Pancreas (tissue), 10 donors: ENCODE measurements at places on chromosomes 5 and 9.

GRCh38 chr5:157366741-157367674 is 93.0 kb upstream of the NIPAL4 start:
- DNase-seq, result no peak

DNA sequence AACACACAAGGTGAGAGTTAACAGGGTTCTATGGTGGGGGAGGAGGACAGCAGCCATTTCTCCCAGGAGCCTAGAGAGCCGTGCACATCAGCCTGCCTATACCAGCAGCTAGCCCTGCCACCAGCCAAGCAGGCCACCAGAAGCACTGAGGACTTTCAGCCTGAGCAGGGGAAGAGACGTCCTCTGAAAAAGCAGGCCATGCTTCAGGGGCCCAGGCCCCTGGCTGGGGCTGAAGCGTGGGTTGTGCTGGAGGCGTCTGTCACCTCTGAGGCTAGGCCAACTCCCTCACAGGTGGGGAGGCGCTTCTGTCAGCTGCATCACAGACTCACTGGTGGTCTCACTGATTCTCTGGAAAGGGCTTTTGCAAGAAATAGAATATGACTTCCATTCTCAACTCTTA is 16.3 kb downstream of the FSTL4 start:
- no peak for DNase-seq

DNA sequence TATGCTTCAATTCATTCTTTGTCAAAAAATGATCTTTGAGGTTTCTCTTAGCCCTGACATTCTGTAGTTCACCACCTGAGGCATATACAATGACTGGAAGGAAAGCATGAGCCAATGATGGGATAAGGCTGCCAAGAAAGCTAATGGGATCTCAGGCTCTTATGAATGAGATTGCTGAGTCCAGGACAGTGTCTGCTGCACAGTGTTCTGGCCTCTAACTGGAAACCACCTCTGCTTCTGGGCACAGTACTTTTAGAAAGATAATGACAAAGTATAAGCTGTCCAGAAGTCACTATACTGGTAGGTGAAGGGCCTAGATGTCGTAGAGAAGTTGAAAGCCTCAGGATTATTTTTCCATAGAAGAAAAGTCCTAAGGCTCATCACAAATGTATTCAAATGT is 69.1 kb upstream of the PAPPA start:
- DNase-seq, result no peak

DNA sequence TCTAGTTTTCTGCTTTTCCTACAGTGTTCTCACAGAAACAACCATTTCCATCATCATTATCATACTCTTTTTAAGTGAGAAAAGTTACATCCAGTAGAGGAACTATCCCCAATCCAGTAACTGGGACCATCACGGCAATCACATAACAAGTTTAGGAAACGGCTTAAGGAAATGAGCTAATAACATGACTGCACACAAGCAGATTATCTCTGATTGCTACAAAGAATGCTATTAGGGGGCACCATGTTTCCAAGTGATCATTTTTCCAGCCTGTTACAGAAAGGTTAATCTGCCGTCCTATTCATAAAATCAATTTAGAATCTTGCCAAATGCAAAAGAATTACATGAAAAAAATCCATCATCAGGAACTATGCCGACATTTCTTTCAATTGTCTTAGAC is 94.6 kb downstream of the EFNA5 start:
- no peak for DNase-seq

- DNase-seq, result no peak
Observed at GRCh38 chr9:131603199-131603598, 57.9 kb downstream of the PRRT1B start.

- no peak for DNase-seq
Observed at GRCh38 chr5:7396713-7397454, 946 bp downstream of the ADCY2 start.

GRCh38 chr5:93998951-93999455 is 257.6 kb upstream of the POU5F2 start:
- no peak for DNase-seq

DNA sequence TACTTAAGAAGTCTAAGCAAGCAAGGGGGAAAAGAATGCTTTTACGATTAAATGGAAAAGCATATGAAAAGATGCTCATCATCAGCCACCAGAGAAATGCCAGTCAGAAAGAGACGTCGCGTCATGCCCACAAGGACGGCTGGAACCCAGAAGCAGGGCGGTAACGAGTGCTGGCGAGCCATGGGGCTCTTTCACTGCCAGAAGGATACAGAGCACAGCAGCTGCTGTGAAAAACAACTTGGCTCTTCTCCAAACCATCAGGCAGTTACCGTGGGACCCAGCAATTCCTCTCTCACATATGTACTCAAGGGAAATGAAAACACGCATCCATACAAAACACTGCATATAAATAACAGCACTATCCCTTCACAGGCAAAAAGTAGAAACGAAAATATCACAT is 95.5 kb downstream of the CAMSAP1 start:
- DNase-seq, result no peak

DNA sequence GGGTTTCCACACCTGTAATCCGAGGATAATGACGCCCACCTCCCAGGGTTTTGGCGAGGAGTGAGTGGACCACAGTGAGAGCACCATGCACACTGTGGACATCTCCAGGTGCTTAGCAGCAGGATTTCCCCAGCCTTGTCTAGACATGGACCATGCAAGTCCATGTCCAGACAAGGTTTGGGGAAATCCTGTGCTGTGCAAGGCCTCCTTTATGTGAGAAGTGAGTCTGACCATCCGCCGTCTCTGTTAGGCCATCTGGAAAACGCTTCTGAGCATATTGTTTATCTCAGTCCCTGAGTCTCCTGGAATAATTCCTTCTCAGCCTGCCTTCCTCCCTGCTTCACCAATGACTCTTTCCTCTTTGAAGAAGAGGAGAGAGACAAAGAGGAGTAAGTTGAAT is 26.2 kb upstream of the TNFAIP8 start:
- DNase-seq, result no peak

- no peak for DNase-seq
Observed at GRCh38 chr9:129111528-129112151, 425 bp downstream of the PTPA start.

- no peak for DNase-seq
Observed at GRCh38 chr5:93588352-93589151, 5.5 kb downstream of the NR2F1 start.

DNA sequence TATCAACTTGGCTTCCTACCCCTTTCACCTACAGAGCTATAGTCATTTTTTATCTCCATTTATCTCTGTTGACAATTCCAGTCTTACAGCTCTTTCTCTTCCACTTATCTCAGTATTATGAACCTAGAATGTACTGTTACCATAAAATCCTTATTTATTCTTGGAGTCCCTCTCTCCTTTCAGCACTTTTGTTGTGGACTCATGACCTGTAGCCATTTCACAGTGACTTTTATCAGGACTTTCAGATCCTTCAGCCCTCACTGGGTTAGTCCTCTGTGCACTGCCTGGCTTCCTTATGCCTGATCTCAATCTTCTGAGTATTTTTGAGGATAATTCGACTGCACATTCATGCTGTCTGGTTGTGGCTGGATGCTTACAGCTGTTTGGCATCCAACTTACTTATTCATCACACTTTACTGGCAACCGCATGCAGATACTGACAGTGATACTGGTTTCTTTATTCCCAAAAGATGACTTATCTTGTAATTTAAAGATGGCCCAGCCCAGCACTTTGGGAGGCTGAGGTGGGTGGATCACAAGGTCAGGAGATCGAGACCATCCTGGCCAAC is 293.3 kb downstream of the MAN2A1 start:
- DNase-seq, result no peak

GRCh38 chr9:114777821-114778609 is 27.8 kb downstream of the TNFSF15 start:
- DNase-seq, result no peak

- DNase-seq, result no peak
Observed at GRCh38 chr5:170216257-170216864, 16.4 kb upstream of the C5orf58 start.

- DNase-seq, result no peak
Observed at GRCh38 chr5:151083081-151083676, 2.3 kb upstream of the TNIP1 start.

DNA sequence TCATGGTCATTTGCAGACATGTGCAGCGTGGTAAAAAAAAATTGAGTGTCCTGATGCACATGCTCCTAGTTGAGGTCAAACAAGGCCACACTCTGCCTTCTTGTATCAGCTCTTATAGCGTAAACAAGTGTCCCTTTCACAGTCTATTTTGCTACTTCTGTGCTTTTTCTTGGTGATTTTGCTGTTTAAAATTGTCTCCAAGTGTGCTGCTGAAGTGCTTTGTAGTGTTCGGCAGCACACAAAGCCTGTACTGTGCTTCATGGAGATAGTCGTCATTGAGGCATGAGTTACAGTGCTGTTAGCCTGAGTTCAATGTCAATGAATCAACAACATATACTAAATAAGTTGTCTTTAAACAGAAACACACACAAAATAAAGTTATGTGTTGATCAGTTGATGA is 690.4 kb upstream of the MEF2C start:
- DNase-seq, result no peak

DNA sequence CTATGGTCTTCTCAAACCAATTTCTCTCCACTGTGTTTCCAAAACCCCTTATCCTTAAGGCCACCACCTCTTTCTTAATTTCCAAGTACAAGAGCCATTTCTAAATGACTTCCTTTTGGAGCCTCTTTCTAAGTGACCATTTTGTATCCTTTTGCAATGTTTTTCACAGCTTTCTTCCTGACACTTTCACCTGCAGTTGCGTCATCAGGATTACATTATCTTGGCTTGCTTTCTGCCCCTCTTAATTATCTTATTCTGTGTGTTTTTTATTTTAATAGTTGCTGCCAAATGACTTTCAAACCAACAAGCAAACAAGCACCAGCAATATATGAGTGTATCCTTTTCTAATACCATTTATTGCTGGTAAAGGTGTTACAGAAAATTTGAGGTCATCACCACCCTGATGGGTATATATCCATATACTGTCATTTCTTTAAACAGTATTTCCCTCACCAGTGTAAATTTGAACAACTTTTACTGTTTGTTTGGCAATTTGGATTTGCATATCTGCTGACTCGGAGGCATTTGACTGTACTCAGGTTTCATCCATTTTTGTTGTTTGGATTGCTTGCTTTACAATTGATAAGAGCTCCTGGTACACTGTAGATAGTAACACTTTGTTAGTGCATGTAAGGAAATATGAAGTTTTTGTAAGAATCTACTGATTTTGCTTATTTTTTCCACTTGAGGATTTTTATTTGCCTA is 5.4 kb upstream of the ANXA1 start:
- DNase-seq, result no peak

DNA sequence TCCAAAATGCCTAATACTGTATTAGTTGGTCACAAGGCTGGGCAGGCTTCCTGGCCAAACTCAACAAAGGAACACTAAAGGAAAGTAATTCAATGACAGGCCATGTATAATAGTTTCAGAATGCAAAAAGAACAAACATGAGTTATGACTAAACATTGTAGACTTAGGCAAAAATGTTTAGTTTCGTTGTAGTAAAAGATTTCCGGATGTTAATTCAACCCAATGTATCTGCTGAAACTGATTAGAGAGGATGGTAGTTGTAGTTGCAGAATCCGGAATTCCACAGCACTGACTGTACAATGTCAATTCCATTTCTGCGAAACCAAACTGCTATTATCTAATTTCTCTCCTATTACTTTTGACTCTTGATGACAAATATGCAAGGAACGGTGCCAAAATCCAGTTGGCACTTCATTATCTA is 117.9 kb upstream of the FST start:
- DNase-seq, result no peak

GRCh38 chr5:178360926-178361235 is 128.3 kb upstream of the PHYKPL start:
- no peak for DNase-seq

DNA sequence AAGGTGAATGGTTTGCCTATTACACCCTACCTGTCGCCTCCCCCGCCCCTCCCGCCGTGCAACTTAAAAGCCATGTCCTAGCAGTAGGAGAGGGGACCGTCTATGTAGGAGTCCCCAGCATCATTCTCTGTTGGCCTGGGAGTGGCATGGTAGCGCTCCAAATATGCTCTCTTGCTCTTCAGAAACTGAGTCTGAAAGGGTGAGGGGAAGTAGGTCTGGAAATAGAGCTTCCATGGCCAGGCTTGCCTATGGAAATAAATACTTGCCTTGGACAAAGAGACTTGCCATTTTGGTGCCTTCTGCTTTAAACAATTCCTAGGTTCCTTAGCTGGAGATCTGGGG is 1.4 kb downstream of the RGS7BP start:
- no peak for DNase-seq

DNA sequence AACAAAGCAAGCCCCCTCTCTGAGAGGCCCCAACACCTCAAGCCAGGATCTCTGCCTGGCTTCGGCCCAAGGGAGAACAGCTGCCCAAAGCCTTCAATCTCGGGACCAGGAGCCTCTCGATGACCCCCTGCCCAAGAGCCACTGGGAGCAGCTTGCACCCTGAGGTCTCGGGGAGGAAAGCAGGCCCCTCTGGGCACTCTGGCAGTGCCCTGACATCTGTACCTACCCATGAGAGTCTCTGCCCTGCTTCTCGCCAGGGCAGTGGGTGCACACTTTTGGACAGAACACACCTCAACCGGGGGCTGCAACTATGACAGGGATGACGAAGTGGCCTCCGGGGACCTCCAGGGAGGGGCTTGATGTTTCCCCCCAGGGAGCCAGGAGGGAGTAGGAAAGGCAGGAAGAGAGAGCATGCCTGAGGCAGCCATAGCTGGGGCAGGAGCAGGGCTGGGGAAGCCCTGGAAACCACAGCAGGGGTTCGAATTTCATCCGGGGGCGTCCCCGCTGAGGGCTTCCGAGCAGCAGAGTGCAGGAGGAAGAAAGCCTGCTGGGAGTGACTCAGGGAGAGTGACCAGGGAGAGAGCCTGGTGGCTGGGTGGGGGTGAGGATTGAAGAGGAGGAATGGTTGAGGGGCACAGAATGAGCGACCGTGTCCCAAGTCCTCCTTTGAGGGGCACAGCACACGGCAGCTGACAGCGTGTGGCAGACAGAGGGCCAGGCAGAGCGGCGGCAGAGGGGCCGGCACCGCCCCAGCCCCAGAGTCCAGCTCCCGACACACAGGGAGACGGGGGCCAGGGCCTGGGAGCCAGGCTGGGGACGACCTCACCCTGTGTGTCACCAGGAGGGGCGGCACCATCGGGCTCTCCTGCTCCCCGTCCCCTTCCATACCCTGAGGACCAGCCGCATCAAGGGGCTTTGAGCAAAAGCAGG is 1.8 kb downstream of the LPCAT1 start:
- peak; percentile 46 for DNase-seq

DNA sequence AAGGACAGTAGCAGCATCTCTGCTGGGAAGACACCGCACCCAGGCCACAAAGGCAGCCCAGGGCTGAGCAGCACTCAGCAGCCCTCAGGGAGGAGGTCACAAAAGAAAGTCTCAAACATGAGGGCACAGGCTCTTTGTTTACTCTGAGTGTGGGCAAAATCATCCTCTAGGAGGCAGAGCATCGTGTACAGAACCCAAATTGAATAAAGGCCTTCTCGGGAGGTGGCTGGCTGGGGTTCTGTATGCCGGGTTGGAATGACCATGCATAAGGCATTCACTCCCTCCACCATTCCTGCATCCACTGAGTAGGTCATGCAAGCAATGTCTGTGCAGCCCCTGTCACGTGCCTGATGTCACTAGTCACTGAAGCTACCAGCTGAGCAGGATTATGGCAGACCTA is 412.8 kb downstream of the SPOCK1 start:
- no peak for DNase-seq
